ENCODE measurements at places on chromosomes 4 and X. TPM values are rescaled to one million over a fixed set of nuclear protein-coding genes. Genes with fewer than 3 reads are reported as not detected.
A peak's percentile ranks its signal among the peaks of the same experiment; 100 is the strongest.

DNA sequence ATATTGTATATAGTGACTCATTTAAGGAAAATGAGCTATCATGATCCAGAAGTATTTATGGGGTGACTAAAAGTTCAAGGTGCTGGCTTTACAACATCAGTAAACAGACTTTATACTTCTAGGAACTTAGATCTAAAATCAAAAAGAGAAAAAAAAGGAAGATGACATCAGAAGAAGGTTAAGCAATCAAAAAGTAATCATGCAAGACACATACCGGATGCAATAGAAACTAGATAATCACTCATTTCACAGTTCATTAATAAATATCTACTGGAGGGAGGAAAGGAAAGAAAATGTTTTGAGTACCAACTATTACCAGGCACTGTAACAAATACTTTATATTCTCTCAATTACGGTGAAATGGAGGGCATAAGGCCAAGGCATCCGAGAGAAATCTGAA, 276.4 kb downstream of the SPRY1 start:
- DNase-seq, result no peak

GRCh38 chrX:107736781-107737531, 38.6 kb downstream of the TSC22D3 start:
- DNase-seq, result peak; percentile 91

DNA sequence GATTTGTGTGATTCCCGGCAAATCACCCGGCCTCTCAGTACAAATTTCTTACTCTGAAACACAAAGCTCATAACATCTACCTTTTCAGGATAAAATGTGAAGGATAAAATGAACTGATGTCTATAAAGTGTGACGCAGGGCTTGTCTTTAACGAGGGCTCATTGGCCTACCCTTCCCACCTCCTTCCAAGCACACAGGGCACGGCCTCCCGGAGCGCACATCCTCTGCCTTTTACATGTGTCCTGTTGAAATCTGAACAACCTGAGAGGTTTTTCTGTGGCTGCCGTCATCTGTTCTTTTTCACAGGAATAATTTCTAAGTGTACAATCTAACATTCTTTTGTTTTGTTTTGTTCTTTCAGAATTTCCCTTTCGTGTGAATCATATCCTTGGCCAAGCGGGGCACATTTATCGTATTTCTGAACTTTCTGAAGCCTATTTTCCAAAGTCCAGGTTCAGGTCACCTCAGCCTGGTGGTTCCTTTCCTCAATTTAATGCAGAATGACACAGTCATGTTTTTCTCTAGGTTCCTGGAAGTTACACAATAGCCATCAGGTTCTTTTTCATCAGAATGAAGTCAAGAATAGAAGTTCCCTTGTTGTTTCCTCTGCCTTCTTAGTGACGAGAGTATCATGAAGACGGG, 53.1 kb upstream of the SPRY1 start:
- no peak for DNase-seq

DNA sequence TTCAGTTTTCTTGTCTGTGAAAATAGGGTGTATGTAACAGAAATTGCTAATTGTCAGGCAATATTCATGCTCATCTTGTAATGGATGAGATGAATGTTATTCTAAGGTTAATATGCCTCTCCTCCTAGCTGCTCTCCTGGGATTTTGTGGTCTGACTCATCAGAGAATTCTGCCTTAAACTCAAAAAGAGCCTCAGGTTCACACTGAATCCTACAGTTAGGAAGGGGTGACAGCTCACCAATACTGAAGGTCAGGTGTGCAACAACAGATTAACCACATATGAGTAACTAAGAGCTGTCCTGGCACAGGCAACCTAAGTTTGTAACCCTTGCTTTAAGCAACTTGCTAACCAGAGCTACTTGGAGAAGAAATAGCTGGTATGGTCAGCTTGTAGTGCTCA, 197.7 kb downstream of the SPATA18 start:
- DNase-seq, result no peak

- no peak for DNase-seq
Measured at GRCh38 chr4:94536649-94537469, 85.1 kb downstream of the PDLIM5 start.

DNA sequence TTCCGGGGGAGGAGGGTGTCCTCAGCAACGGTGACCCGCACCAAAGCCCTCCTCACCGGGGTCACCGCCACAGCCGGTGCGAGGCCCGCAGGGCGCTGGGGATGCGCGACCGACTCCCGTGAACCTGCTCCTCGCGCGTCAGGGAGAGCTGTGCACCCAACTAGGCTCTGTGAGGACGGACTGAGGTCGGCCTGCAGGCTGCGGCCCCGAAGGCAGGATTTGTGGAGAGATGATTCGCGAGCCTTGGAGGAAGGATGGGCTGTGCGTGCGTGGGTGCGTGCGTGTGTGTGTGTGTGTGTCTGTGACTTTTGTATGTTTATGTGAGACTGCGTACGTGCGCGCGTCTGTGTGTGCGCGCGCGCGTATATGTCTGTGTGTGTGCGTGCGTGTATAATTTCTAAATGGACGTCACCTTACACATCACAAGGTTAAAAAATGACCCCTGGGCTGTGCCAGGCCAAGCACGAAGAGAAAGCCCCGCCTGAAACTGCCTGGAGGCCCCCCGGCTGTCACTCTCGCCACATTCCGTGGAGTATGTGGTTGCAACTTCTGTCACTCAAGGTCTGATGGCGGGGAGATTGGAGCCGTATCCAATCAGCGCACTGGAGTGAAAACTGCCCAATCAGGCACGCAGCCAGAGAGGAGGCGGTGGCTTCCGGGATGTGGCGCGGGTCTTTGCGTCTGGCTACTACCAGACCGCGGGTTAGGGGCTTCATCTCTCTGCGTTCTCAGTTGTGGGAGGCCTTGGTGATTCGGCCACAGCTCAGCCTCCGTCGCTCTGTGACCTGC, at the start of gene ZNF141:
ZNF141 (plus strand) TSS at position 672 of the 789 bp plus-strand sequence. CDS start 170 bp downstream, outside the sequence.
- DNase-seq, result peak; percentile 87

GRCh38 chr4:108433832-108434231, 186.5 kb upstream of the RPL34 start:
- no peak for DNase-seq

DNA sequence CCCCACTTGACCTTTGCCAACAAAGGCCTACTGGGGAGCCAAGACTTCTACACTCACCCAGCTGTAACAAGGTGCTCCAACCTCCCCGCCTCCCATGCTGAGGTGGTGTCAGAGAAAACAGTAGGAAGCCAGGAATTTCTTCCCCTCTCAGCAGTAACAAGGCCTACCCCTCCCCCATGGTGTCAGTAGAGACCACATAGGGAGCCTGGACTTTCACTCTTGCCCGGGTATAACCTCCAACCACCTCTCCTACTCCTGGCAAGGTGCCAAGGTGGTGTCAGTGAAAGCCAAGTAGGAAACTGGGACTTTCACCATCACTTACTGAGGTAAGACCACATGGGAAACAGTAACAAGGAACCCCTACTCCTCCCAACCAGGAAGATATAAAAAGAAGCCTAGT, 93.1 kb downstream of the SLC16A2 start:
- DNase-seq, result no peak

DNA sequence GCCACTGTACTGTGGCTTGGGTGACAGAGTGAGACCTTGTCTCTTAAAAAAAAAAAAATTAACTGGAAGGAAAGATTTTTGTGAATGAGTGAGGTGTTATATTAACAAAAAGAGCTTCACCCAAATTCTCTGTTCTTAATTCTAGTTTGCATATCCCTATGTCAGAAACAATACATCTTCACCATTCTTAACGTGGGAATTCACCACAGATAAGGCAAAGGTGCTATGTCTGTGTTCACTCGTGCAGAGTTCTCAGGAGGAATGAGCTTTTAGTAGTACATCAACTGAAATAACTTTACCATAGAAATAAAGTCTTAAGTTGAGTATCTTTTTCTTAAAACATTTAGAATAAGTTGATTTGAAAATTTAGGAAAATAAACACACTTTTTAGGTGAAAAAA, 135.1 kb downstream of the RAPGEF2 start:
- no peak for DNase-seq

Gene RAB9B
- not detected for total RNA-seq

Gene NXT2
- 20.0 TPM for total RNA-seq

Gene DUSP9
- total RNA-seq, result 1.3 TPM
